ENCODE measurements at places on chromosomes 13 and 19.

DNA sequence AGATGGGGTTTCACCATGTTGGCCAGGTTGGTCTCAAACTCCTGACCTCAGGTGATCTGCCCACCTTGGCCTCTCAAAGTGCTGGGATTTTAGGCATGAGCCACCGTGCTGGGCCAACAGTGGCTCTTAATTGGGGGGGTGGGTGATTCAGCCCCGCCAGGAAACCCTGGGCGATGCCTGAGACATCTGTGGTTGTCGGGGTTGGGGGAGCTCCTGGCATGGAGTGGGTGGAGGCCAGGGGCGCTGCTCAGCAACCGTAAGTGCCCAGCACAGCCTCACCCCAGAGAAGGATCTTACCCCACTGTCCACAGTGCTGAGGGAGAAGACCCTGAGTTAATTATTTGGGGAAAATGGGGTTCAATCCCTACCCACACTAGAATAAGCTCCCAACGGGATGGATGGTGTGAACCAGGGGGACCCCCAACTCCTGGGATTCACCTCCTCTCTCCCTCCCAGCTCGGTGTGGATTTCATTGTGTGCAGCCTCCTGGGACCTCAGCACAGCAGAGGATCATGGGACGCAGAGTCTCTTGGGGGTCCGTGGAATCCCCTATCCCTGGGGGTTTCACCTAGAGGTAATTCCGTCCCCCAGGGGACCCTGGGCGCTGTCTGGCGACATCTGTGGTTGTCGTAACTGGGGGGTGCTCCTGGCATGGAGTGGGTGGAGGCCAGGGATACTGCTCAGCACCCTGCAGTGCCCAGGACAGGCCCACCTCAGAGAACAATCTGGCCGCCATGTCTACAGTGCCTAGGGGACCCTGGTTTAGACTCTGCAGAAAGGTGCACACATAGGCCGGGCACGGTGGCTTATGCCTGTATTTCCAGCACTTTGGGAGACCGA is 68.9 kb downstream of the GADD45B start:
- no peak for DNase-seq

DNA sequence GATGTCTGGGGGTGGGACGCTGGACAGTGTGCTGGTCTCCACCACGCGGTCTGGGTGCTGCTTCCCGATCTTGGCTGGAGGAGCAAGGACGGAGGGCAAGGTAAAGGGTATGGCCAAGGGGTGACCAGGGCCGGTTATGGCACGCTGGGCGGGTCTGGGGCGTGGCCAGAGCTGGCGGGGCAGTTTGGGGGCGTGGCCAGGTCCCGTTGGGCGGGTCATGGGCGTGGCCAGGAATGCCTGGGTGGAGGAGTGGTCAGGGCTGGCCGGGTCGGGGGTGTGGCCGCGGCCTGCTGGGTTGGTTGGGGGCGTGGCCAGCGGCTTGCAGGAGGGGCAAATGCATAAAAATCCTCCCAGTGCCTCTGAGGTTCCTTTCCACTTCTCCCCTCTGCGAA is 19.2 kb downstream of the GPX4 start:
- DNase-seq = no peak

DNA sequence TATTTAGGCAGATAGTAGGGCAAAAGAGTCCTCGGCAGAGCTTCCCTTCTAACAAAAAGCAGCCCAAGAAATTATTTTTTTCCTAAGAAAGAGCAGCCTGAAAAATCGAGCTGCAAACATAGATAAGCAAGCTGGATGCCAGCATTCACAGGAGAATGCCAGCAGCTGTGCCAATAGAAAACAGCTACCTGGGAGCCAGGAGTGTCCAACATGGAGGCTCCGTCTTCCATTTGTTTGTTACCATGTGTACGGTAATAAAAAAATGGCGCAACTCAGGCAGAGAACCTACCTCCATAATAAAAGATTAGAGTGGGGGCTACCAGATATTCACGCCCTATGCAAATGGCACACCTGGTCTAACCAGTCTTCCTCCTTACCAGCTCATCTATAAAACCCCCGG is 77.6 kb upstream of the IPO5 start:
- no peak for DNase-seq

GRCh38 chr13:42229287-42229686 is 42.7 kb upstream of the AKAP11 start:
- DNase-seq = no peak

DNA sequence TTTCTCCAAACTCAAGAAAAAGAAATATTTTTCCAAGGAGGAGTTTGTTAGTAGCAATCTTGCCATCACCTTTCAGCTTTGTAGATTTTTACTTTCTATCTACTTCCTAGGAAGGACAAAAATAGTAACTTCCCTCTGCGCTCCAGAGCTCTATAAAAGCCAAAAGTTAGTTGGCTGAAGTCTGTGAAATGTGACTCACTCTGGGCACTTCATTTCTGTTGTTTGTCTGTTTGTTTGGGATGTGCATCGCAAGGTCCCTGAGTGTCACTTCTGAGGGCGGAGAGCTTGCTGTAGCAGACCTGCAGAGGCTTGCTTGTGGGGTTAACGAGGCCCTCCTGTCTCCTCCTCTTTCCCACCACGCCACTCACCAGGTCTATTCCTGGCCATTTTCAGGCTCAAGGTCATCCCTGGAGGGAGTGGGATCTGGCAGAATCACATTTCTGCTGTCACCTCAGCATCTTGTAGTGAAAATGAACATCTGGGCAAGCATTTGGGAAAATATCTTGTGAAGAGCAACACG is 307.6 kb downstream of the GPC6 start:
- no peak for DNase-seq

All from cerebellar nuclear complex (tissue), 1 donor.